WERI-Rb-1 (cell line): ENCODE measurements at places on chromosomes 2 and 18.

DNA sequence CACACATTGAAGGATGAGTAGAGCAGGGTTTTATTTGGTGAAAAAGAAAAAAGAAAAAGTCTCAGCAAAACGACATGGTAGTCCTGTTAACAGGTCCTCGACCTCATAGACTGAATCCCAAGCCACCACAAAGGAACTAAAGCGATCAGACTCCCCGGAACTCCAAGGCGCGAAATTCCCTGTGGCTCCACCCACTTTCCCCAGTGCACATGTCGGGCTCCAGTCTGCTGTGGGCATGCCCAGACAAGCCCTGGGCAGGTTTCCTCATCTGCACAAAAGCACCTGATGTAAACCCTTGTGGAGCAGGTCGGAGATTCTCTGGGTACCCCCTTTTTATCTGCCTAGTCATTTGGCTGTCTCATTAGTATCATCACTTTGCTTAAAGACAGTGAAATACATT, 170.7 kb upstream of the FSIP2 start:
- DNase-seq, result peak; percentile 14

DNA sequence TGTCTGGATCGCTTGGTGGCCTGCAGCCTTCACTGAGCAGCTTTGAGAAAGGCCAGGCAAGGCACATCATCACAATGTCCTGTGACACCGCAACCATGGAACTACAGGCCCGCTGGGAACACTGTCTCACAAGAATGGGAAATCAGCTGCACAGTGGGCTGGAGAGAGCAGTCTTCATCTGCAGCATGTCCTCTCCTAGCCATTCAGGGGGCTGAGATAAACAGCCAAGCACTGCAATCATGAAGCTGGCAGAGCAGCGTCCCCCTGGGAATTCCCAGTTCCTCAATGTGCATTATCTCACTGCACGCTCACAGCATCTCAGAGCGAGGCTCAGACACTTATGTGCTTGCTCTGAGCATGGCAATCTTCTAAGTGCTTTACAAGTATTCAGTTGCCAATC, 1.9 kb downstream of the CMPK2 start:
- DNase-seq, result no peak

GRCh38 chr2:162473986-162474385, 130.1 kb downstream of the GCA start:
- DNase-seq, result no peak

DNA sequence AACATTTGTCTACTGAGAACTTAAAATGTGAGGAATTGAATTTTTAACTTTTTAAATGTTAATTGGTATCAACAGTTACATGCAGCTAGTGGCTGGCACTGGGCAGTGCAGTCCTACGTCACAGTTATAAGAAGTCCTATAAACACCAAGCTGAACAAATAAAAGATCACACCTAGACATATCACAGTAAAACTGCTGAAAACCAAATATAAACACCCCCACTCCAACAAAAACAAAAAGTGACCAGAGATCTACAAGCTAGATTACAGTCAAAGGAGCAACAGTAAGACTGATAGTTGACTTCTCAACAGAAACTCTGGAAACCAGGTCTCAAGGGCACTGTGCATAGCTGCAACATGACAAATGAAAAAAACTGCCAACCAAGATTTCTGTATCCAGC, 19.4 kb downstream of the TLK1 start:
- no peak for DNase-seq

GRCh38 chr2:234288974-234289455, 207.9 kb downstream of the ARL4C start:
- DNase-seq, result peak; percentile 72

DNA sequence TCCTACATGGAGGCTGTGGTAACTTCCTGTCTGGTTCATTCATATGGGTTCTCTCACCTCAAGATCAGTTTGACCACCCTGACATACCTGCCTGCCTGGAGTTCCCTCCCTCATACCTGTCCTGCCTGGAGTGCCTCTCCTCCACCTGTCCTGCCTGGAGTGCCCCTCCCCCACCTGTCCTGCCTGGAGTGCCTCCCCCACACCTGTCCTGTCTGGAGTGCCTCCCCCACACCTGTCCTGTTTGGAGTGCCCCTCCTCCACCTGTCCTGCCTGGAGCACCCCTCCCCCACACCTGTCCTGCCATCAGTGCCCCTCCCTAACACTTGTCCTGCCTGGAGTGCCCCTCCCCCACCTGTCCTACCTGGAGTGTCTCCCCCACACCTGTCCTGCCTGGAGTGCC, 461.9 kb downstream of the PTPRM start:
- no peak for DNase-seq

DNA sequence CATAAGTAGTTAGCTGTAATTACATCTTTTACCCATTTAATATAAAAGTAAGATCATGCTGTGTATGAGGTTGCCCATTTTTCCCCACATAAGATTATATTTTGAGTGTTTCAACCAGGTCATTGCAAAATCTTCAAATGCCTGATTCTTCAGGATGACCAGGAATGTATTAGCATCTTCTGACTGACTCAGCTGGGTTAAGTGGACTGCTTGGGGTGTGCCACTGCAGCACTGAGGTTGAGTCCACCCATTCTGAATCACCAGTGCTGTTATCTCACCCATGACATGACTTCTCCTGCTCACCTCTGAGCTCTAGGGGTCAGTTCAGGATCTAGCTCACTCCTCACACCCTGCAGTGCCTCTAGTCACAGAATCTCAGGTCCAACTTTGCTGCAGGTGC, 576.7 kb upstream of the ZEB2 start:
- DNase-seq, result no peak

DNA sequence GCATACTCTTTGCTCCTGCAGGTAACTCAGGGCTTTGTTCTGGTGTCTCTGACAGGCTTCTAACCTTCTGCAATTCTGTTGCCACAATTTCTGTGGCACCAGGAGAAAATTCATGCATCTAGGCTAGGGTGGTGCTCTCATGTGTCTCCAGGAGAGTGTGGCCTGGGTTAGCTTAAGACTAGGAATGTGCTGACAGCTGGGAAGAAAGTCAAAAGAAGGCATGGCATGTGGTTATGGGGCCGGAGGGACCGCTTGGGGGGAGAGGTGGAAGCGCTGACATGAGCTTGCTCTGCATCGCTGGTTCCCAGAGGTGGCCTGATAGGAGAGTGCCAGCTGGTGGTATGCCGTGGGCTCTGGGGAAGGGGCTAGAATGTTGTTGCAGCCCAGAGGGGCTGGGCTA, 173.3 kb upstream of the TNP1 start:
- DNase-seq, result no peak

- DNase-seq, result no peak
Measured at GRCh38 chr18:50312296-50313030, 25.0 kb upstream of the CXXC1 start.

- DNase-seq, result no peak
Measured at GRCh38 chr2:68834737-68835376, 36.3 kb downstream of the BMP10 start.

DNA sequence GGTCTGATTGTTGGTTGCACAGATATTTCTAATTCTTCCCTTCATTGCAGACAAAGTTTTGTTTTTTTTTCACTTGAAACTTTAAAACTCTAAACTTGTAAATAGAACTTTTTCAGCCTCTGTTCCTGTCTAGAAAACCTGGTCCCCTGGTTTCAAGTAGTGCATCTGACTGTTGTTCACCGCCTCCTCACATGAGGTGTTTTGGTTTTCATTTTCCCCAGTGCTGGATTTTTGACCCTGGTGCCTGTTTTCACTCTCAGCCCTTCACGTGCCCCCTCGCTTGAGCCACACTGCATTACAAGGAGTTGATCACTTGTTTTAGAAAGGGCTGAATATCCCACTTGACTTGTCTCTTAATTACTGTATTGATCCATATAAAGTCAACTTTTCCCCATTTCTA, 100.1 kb downstream of the TMEM185B start:
- DNase-seq, result no peak

- DNase-seq, result no peak
Measured at GRCh38 chr2:196239622-196240587, 68.5 kb upstream of the STK17B start.

GRCh38 chr2:197883354-197884032, 79.1 kb downstream of the PLCL1 start:
- no peak for DNase-seq

- DNase-seq, result no peak
Measured at GRCh38 chr18:30486856-30487255, 555.7 kb downstream of the DSC3 start.

DNA sequence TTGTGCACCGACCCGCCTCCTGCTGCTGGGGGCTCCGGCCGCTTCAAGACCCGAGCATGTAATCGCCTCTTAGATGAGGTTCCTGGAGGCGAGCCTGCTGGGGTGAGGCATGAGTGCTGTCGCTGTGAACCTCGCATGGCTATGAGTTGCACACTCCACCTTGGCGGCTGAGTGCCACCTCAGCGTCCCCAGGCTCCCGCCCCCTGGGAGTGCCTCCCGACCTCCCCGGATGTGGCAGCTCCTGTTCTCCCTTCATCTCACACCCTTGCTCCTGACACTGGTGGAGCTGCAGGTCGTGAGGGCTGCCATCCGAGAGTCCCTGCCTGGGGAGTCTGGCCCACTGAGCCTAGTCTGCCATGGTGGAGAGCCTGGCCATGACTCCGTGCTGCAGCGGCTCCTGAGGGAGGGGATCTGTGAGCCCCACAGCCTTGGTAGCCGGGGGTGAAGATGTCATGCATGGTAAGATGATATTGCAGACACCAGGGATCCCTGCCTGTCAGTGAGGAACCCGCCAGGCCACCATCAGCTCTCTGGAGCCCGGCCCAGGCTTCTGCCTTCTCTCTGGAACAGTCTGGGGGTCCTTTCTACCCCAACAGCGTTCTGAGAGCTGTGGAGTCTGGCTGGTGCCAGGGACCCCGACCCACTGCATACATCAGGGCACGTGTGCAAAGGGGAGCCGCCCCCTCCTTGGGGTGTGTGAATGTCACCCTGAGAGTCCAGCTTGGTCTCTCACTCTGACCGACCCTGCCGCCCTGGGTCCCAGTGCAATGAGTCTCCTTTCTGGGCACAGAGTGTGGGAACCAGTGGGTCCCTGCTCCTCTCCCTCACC, 61.6 kb upstream of the HS6ST1 start:
- no peak for DNase-seq

- DNase-seq, result no peak
Measured at GRCh38 chr2:237244976-237245646, 159.4 kb downstream of the COPS8 start.

DNA sequence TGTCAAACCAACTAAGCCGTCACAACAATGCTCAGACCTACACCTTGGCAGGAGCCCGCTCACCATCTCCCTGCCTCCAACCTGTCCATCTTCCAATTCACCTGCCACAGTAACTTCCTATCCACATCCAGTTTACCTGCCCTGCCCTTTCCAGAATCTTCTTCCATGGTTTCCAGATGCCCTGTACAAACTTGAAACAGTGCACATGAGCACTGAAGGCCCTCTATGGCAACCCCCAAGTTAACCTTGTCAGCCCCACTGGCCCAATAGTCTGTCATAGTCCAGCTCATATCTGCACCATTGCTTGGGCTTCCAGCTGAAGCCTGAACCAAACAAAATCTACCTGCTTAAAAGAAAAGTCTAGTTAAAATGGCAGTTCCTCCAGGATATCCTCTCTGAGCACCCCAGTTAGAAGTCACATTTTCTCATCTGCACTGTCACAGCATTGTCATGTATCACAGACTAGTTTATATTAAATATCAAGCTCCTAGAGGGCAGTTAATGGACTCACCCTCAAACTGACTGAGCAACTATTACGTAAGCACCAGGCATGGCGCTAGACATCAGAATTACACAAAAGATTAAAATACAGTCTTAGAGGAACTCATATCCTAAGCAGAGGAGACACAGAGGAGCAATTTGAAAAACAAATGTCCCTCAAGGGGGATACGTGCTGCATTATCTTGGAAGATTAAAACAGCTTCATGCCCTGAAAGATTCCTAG, 11.6 kb downstream of the NFE2L2 start:
- no peak for DNase-seq

- no peak for DNase-seq
Measured at GRCh38 chr2:218854860-218855259, 4.7 kb upstream of the WNT6 start.

- no peak for DNase-seq
Measured at GRCh38 chr2:101080211-101081068, 70.7 kb downstream of the TBC1D8 start.

DNA sequence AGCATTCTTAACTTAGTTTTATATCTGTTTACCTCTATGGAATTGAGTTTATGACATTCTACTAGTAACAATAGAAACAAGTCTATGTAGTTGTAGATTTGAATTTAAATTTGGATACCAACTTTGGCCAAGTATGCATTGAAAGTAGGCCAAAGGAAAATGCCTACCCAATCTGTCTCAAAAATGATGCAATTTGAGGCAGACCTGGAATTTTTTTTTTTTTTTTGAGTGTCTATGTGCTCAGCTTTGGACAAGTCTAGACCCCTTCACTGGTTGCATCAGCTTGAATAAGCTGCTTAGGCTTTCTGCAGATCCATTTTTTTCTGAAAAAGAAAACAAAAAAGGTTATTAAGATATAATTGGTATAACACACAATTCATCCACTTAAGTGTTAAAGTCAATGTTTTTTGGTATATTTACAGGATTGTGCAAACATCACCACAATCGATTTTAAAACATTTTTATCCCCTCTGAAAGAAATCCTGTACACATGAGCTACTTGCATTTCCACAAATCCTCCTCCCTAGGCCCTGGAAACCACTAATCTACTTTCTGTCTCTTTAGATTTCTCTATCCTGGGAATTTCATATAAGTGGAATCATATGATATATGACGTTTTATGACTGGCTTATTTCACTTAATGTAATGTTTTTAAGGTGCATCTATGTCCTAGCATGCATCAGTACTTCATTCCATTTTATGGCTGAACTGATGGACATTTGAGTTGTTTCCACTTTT, 185.1 kb upstream of the CCDC68 start:
- no peak for DNase-seq

GRCh38 chr2:40332191-40332826, 119.6 kb downstream of the SLC8A1 start:
- no peak for DNase-seq

GRCh38 chr2:64325477-64325851, 128.5 kb upstream of the LGALSL start:
- no peak for DNase-seq
